ENCODE measurements at places on chromosomes 5 and 9. TPM values are rescaled to one million over a fixed set of nuclear protein-coding genes. Genes with fewer than 3 reads are reported as not detected.

- peaks cover 8% of the 10 kb centered on the region for H3K4me1 ChIP-seq
- peaks cover 14% of the 10 kb centered on the region for H3K36me3 ChIP-seq
- no peak overlapping the region for H3K4me3 ChIP-seq
- no peaks in the 10 kb centered on the region for H3K27me3 ChIP-seq
Measured at GRCh38 chr5:33994845-33995244, 10.4 kb upstream of the SLC45A2 start.

GRCh38 chr9:106092083-106092482 lies 397.7 kb downstream of the TMEM38B start:
- DNase-seq: no peak
- H3K27me3 ChIP-seq: no peaks in the 10 kb centered on the region
- no peak overlapping the region for H3K4me3 ChIP-seq
- no peaks in the 10 kb centered on the region for H3K4me1 ChIP-seq
- H3K27ac ChIP-seq: no peak overlapping the region

GRCh38 chr5:151591144-151591819 lies at the start of gene FAT2:
TSS of gene FAT2 (minus strand) at chr5:151591331. CDS start at chr5:151568931, 22,400 bp downstream.
- H3K27me3 ChIP-seq: no peaks in the 10 kb centered on the region
- H3K27ac ChIP-seq: no peak within 1 kb of the TSS
- no peaks in the 10 kb centered on the region for H3K4me1 ChIP-seq
- H3K36me3 ChIP-seq: no peaks in the 10 kb centered on the region
- no peak for DNase-seq

DNA sequence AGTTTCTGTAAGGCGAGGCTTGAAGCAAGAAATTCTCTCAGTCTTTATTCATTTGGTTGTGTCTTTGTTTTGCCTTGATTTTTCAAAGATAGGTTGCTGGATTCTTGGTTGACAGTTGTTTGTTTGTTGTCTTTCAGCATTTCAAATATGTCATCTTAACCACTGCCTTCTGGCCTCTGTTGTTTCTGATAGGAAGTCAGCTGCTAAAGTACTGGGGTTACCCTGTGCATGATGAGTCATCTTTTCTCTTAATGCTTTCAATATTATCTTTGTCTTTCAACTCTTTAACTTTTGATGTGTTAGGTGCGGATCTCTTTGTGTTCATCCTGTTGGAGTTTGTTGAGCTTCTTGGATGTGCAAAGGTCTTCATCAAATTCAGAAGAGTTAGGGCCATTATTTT lies 1571.3 kb downstream of the MAT2B start:
- H3K27ac ChIP-seq: no peak overlapping the region
- H3K27me3 ChIP-seq: no peaks in the 10 kb centered on the region
- no peaks in the 10 kb centered on the region for H3K36me3 ChIP-seq

DNA sequence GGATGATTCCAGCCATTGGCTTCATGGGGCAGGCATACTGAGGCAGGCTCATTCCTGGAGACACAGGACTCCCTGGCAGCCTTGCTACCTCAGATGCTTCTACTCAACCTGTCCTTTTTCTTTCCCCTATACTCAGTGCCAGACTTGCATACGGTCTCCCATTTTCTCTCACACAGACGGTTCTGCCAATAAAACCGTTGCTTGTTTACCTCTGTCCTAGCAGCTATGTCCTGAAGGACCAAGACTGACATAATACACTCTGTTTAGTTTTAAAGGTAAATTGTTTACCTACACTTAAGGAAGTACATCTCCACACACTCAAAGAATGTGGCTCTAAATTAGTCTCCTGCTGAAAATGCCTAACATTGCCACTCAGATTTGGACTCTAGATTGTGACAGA lies 151.0 kb upstream of the RFX3 start:
- H3K4me3 ChIP-seq: no peak overlapping the region
- H3K27me3 ChIP-seq: no peaks in the 10 kb centered on the region
- no peak overlapping the region for H3K27ac ChIP-seq
- DNase-seq: no peak
- H3K36me3 ChIP-seq: no peaks in the 10 kb centered on the region
- H3K4me1 ChIP-seq: no peaks in the 10 kb centered on the region

DNA sequence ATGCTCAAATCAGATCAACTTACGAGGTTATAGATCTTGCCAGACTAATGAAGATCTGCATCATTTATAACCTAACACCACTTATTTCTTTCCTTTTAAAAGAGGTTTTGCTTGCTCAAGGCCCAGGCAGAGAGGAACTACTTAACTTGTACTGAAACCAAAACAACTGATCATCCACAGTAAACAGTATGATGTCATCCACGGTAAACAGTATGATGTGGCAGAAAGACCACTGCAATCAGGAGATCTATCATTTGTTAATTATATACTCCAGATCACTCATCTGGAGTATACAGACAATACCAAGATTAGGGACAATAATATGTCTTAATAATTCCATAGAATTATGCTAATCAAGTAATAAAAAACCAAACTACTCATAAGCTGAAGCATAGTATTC lies 116.8 kb downstream of the ADAMTS6 start:
- H3K27ac ChIP-seq: no peak overlapping the region
- DNase-seq: no peak
- no peaks in the 10 kb centered on the region for H3K4me1 ChIP-seq
- no peaks in the 10 kb centered on the region for H3K36me3 ChIP-seq
- H3K4me3 ChIP-seq: no peak overlapping the region

DNA sequence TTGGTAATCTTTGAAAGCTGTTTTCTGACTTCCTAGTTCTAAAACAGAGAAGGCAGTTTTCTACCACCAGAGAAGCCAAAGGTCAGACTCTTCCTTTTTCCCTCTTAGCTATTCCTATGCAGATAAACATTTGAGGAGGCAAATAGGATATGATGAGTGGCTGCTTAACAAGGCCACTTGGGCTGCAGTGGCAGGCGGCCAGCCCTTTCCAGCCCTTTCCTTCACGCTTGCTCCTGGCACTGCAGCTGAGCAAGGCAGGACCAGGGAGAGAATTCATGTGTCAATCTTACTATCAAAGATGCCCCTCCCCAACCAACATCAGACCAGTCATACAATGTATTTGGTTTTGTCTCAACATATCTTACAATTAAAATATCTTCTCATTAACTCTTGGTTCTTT lies 36.8 kb upstream of the RNF38 start:
- peaks cover 8% of the 10 kb centered on the region for H3K36me3 ChIP-seq
- H3K4me3 ChIP-seq: no peak overlapping the region
- peak; percentile 73 for DNase-seq
- H3K27me3 ChIP-seq: no peaks in the 10 kb centered on the region

DNA sequence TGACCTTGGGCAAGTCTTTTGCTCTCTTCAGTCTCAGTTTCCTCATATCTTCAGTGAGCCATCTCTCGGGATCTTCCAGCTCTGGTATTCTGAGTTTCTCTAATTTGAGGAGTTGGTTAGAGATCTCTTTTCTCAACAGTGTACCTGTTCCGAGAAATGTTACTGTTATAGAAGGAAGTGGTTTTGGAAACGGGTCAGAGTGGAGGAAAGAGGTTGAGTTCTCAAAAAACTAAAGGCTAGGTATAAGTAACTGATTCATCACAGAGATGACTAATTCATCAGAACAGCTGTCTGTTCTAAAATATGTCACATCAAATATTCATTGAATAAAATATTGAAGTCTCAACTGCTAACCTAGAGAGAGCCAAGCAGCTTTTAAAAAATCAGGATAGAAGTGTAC lies 106.6 kb downstream of the PALM2AKAP2 start:
- no peak overlapping the region for H3K27ac ChIP-seq
- H3K27me3 ChIP-seq: no peaks in the 10 kb centered on the region
- no peak for DNase-seq

DNA sequence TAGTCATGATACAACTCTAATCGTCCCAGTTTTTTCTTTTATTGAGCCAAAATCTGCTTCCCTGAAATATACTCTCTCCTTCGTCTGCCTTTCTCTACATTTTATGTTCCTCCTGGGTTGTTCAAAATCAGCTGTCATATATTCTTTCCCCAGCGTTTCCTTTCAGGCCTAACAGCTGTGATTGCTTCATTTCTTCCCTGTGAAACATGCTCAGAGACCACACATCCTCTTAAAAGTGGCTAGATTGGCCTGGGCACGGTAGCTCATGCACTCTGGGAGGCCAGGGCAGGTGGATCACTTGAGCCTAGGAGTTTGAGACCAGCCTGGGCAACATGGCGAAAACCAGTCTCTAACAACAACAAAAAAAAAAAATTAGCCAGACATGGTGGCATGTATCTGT lies 25.1 kb downstream of the NFX1 start:
- H3K36me3 ChIP-seq: peaks cover 99% of the 10 kb centered on the region
- no peak for DNase-seq
- peaks cover 3% of the 10 kb centered on the region for H3K4me1 ChIP-seq
- no peaks in the 10 kb centered on the region for H3K27me3 ChIP-seq
- H3K27ac ChIP-seq: no peak overlapping the region

DNA sequence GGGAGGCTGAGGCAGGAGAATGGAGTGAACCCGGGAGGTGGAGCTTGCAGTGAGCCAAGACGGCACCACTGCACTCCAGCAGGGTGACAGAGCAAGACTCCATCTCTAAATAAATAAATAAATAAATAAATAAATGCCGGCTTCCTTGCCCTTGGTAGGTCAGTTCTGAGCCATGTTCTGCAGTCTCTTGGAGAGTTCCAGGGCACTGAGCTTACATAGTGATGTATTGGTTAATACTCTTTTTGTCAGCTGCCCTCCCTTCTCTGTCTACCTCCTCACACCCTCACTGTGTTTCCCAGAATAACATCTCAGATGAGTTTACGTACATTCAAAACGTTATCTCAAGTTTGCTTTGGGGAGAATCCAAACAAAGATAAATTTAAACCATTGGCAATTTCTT lies 45.2 kb upstream of the FER start:
- H3K36me3 ChIP-seq: no peaks in the 10 kb centered on the region
- H3K27ac ChIP-seq: no peak overlapping the region
- no peaks in the 10 kb centered on the region for H3K4me1 ChIP-seq
- no peak overlapping the region for H3K4me3 ChIP-seq
- no peaks in the 10 kb centered on the region for H3K27me3 ChIP-seq

DNA sequence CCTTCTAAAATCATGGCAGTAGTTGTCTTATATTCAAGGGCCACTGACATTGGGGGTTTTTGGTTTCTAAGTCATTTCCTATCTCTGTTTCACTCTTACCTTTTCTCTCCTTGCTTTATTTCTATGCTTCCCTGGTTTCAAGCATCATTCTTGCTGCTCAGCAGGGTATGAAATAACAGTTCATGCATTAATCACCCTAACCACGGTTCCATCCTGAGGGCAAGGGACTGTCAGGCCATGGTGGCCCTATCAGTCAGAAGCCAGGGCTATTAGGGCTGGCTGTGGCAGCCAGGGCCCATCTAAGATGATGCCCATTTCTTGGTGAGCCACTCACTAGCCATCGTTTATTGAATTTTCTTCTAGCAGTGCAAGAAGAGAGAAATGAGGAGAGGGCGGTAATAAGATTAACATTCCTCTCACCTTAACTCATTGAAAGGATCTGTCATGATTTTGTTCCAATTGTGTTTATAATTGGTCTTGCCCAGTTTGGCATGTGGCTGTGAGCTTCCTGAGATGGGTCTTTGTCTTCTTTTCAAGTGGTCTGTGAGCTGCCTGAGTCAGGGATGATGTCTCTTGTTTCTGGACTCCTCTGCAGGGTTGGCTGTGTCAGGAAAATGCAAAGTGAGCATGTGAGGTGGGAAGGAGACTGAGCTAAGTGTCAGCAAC lies 45.2 kb downstream of the CYSTM1 start:
- peak overlapping the region; percentile 48 for H3K27ac ChIP-seq
- no peak overlapping the region for H3K4me3 ChIP-seq
- no peaks in the 10 kb centered on the region for H3K27me3 ChIP-seq
- H3K4me1 ChIP-seq: peaks cover 65% of the 10 kb centered on the region
- no peak for DNase-seq

DNA sequence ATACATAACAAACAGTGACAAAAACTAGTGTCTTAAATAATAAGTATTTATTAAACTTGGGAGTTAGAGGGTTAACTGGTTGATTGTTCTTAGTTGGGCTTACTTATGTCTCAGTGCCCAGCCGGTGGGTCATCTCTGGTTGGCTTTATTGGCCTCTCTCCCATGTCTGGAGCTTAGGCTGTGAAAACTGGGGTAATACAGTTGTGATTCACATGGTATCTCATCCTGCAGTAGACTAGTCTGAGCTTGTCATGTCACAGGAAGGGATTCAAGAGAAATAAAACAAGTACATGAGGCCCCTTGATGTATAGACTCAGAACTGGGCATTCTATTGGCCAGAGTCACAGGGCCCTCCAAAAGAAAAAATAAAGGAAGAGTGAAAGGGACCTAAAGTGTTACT lies 466.4 kb upstream of the SMC2 start:
- no peaks in the 10 kb centered on the region for H3K27me3 ChIP-seq
- no peaks in the 10 kb centered on the region for H3K4me1 ChIP-seq
- H3K36me3 ChIP-seq: no peaks in the 10 kb centered on the region
- no peak overlapping the region for H3K27ac ChIP-seq

- no peaks in the 10 kb centered on the region for H3K27me3 ChIP-seq
- H3K36me3 ChIP-seq: no peaks in the 10 kb centered on the region
- H3K4me3 ChIP-seq: no peak overlapping the region
- DNase-seq: no peak
- H3K27ac ChIP-seq: no peak overlapping the region
Measured at GRCh38 chr5:81450940-81451339, 57.0 kb upstream of the ACOT12 start.

- no peaks in the 10 kb centered on the region for H3K36me3 ChIP-seq
- no peak overlapping the region for H3K4me3 ChIP-seq
- no peak for DNase-seq
- peaks cover 3% of the 10 kb centered on the region for H3K27me3 ChIP-seq
- no peak overlapping the region for H3K27ac ChIP-seq
Measured at GRCh38 chr9:86926145-86926544, 21.2 kb downstream of the GAS1 start.

- no peaks in the 10 kb centered on the region for H3K4me1 ChIP-seq
- no peak overlapping the region for H3K4me3 ChIP-seq
- no peaks in the 10 kb centered on the region for H3K36me3 ChIP-seq
- H3K27me3 ChIP-seq: no peaks in the 10 kb centered on the region
- H3K27ac ChIP-seq: no peak overlapping the region
- DNase-seq: no peak
Measured at GRCh38 chr5:133370036-133370831, 242.1 kb downstream of the FSTL4 start.

DNA sequence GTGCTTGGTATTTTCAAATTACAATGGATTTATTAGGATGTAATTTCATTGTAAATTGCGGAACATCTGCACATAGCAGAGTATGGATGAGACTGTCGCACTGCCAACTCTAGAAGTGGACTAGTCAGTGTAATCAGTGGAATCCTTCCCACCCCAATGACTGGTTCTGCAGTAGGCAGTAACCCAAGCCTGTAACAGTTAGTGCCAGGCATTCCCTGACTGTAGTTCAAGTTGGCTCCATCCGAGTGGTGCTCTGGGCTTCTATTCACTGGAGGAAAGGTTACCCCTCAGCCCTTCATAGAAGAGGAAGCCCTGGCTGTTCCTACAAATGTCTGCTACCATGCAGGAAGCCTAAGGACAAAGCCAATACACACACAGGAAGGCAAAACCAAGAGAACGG lies 23.2 kb downstream of the AK3 start:
- no peak overlapping the region for H3K27ac ChIP-seq
- no peaks in the 10 kb centered on the region for H3K27me3 ChIP-seq
- H3K4me1 ChIP-seq: no peaks in the 10 kb centered on the region
- H3K36me3 ChIP-seq: peaks cover 88% of the 10 kb centered on the region
- no peak overlapping the region for H3K4me3 ChIP-seq
- no peak for DNase-seq

GRCh38 chr9:117543089-117543488 lies 128.2 kb upstream of the ASTN2 start:
- no peak overlapping the region for H3K4me3 ChIP-seq
- H3K36me3 ChIP-seq: no peaks in the 10 kb centered on the region

Gene MELK
- total RNA-seq: 1.7 TPM

Gene MYORG
- total RNA-seq: 4.8 TPM

Gene ATP6V0E1
- 285 TPM for total RNA-seq

Gene NR5A1
- total RNA-seq: not detected

Gene SLC25A2
- 0.71 TPM for total RNA-seq

Gene RIMOC1
- total RNA-seq: 25.1 TPM

Gene AGGF1
- total RNA-seq: 20.4 TPM

Gene FAM221B
- 0.32 TPM for total RNA-seq

Data from lower lobe of right lung (tissue), 2 donors.